ENCODE measurements at places on chromosomes 3 and 15.

DNA sequence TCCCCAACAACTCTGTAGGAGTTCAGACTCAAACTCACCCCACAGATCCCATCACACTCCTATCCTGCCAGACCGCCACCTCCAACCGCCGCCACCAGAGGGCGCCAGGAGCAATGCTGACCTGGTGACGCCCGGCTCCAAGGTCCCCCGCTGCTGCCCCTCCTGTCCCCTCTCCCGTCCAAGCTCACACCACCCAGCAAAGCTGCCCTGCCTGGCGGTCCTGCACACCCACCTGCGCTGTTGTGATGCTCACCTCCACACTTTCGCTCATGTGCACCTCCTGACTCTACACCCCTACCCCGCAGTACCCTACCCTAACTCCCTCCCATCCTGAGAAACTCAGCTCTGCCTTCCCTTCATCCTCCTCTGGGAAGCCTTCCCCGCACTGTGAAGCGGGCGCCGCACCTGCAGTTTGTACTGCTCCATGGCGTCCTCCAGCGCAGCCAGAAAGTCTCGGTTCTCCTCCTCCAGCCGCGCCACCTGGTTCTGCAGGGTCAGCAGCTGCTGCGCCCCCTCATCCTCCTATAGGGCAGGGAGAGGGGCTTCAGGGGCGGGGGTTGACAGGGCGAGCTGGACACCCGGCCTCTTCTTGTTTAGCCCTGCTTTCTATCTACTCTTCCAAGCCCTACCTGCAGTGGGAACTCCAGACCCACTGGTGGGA lies 7.9 kb downstream of the KIF7 start:
- DNase-seq, result peak; percentile 91

- no peak for DNase-seq
Measured at GRCh38 chr3:34793057-34793456, 846.3 kb upstream of the ARPP21 start.

DNA sequence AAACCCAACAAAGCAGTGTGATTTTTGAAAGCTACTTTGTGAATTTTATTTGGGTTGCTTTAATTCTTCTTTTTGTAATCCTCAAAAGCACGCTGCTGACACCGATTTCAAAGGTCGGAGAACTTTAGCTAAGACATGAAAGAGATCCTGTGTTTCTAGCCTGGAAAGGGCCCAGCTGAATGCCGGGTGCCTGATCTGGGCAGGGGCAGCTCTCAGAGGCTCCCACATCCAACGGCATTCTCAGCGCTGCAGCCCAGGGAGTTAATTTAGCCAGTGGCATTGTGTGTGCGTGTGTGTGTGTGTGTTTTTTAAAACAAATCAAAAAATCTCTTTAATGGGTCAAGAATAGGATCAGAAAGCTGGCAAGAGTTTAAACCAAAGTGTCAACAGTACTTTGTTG lies 6.6 kb downstream of the RBP1 start:
- DNase-seq, result no peak

- DNase-seq, result no peak
Measured at GRCh38 chr15:96474231-96474664, 143.7 kb downstream of the NR2F2 start.

- no peak for DNase-seq
Measured at GRCh38 chr15:39555885-39556284, 25.0 kb upstream of the THBS1 start.

- DNase-seq, result no peak
Measured at GRCh38 chr3:129016720-129017483, 15.8 kb downstream of the EFCC1 start.

DNA sequence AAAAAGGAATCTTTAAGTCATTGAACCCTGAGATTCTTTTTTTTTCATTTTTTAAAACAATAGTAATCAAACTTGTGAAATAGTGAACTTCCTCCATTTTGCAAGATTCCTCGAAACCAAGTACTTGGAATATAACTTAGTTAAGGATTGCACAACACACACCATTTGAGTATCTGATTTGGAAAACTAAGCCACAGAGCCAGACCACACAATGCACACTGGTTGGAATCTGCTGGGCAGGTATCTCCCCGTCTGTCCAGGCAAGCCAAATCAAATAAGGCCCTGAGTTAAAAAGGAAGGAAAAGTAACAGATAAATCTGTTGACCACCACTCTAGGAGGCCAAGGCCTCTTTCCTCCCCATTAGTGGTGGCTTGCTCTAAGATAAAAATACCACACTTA lies 177.5 kb upstream of the ICE2 start:
- DNase-seq, result no peak

GRCh38 chr15:89187986-89188514 lies 33.3 kb downstream of the RLBP1 start:
- DNase-seq, result no peak

- DNase-seq, result no peak
Measured at GRCh38 chr15:83653288-83653638, 660 bp upstream of the ADAMTSL3 start.

DNA sequence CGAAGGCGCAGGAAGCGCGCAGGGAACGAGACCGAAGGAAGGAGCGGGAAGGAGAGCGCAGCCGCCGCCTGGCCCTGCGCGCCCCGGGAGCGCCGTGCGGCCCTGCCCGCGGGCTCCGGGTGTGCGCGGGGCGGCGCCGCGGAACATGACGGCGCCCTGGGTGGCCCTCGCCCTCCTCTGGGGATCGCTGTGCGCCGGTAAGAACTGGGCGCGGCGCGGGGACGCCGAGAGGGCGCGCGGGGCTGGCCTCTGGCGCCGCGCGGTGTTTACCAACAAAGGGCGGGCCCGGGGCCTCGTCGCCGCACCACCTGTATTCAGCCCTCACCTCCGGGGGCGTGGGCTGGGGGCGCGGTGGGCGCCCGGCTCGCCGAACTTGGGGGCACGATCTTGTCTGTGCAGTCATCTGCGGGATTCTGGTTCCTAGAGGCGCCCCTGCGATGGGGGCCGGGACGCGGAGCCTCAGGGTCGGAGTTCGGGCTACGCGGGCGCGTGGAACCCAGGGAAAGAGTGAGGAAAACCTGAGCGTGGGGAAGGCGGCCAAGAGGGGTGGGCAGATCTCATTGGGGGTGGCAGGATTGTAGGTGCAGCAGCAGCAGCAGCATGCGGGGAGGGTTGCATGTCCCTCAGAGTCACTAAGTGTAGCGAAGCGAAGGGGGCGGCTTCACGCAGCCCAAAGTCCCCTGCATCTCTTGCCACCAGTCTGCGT lies 641 bp downstream of the ACVR2B start:
- peak; percentile 41 for DNase-seq

GRCh38 chr3:88219138-88219792 lies 69.5 kb downstream of the C3orf38 start:
- no peak for DNase-seq

- no peak for DNase-seq
Measured at GRCh38 chr15:74253211-74253921, 17.2 kb downstream of the CCDC33 start.

DNA sequence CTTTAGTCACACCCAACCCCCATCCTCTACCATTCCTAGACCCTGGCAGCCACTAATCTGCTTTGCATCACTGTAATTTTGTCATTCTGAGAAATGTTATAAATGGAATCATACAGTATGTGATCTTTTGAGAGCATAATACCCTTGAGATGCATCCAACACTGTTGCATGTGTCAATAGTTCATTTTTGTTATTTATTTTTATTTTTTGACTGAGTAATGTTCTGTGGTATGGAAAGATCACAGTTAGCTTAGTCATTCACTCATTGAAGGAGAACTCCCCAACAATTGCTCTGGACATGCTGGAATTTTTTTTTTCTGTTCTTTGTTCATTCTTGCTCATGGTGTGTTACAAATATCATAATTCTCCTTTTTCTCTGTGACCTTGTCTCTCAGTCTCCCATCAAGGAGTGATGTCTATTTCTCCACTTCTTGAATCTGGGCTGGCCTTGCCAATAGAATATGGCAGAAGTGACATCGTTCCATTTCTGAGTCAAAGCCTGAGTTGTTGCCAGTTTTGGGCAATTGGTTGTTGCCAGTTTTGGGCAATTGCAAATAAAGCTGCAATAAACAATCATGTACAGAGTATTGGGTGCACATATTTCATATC lies 6.8 kb upstream of the ADPGK start:
- DNase-seq, result no peak

DNA sequence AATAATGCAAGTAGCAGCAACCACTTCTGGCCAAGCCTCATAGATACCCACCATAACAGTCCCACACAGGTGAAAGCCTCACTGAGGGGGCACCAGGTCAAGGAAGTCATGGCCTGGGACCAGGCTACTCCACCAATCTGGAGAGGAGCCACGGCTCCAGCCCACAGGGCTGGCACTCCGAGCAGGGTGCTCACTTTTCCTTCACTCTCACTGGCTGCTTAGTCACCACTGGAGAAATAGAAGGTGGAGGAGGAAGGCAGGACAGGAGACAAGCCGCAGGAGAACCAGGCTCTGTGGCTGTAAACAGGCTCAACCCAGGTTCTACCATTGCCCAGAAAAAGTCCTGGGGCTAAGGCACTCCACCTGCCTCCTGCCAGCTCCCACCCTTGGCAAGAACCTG lies 1.2 kb downstream of the USP19 start:
- DNase-seq, result no peak

DNA sequence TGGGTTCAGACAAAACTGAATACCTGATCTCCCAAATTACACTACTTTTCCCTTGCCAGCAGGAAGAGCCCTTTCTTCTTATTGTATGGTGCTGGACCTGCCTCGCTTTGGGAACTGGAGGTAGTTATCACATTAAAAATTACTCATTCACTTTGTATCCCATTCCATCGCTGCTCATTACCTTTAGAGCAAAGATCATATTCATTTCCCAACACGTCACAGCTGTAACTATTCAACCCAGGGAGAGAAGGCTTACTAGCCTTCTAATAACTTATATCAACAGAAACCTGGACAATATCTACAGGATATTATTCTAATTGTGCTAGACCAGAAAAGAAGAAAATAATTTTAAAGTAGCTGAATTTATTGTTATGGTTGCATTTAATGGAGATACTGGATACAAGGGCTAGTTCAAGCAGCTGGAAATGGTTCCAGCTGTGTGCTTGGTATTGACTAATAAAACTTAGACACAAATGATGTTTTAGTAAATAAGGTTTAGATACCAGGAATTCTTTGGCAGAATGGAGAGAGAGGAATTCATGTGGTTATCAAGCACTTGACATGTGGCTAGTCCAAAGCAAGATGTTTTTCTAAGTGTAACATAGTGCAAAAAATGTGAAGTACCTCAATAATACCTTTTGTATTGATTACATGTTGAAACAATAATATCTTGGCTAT lies 656.3 kb downstream of the ROBO1 start:
- no peak for DNase-seq

DNA sequence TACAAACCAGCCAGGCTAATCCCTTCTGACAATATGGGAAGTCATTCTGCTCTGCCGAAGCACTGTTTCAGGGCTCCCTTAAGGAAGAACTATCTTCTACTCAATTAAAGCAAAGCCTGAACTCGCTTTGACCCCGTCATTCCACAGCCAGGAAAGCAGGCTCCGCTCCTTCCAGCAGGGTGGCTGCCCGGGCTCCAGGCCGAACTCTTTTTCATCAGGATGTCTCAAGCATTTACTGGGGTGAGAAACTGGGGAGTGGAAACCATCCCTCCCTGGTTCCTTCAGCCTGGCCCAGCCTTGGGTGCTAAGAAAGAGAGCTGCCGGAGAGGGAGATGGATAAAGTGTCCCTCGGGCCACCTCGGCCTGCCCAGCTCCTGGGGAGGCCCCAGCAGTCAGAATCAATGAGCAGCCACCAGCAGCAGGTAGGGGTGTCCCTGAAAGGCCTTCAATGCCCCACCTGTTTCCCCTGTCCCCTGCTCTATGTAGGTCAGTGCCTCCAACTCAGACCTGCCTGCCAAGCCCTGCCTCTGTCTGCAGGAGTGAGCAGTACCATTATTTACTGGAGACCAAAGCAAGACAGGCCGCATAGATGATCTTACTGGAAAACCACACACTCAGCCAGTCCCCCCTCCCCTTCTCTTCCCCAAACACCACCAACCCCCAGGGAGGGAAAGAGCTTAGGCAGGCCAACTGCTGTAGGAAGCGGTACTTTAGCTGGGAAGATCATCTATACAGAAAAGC lies 225.6 kb upstream of the TLE3 start:
- no peak for DNase-seq
